ENCODE measurements at places on chromosomes 13 and 19.

- DNase-seq: no peak
Observed at GRCh38 chr19:39927076-39927475, 7.4 kb downstream of the FCGBP start.

GRCh38 chr13:109684824-109685202 is 101.6 kb downstream of the IRS2 start:
- DNase-seq: no peak

GRCh38 chr13:106176117-106176516 is 359.3 kb downstream of the EFNB2 start:
- DNase-seq: no peak

- peak; percentile 17 for DNase-seq
Observed at GRCh38 chr19:1470305-1471009, 8.6 kb downstream of the C19orf25 start.

DNA sequence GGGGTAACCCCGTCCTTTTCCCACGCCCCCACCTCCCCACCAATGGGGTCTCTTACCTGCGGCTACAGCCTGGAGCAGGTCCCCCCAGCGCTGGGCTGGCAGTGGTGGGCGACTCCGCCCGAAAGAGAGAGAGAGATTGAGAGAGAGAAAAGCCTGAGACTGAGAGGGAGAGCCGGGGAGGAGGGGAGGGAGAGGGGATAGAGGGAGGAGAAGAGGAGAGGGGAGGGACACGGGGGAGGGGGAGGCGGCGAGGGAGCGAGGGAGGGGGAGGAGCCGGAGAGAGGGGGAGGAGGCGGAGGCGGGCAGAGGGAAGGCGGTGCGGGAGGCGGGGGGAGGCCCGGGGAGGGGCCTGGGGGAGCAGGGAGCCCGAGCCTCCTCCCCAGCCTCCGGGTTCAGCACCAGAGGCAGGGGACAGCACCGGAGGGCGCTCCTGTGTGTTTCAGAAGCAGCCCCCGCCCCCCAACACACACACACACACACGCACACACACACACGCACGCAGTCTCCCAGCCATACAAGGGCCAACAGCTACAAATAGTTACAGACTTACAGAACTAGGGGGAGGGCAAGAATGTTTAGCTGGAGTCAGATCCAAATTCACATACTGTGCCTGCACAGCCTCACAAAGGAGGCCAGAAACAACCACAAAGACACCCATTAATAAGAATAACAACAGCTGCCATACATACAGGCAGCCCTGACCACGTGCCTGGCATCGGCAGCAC is at the start of gene SLC8A2:
SLC8A2 (minus strand) TSS at position 161 of the 725 bp plus-strand sequence. CDS start 5,490 bp downstream, outside the sequence.
- no peak for DNase-seq

GRCh38 chr19:8794823-8795222 is 37.3 kb downstream of the ZNF558 start:
- DNase-seq: no peak

DNA sequence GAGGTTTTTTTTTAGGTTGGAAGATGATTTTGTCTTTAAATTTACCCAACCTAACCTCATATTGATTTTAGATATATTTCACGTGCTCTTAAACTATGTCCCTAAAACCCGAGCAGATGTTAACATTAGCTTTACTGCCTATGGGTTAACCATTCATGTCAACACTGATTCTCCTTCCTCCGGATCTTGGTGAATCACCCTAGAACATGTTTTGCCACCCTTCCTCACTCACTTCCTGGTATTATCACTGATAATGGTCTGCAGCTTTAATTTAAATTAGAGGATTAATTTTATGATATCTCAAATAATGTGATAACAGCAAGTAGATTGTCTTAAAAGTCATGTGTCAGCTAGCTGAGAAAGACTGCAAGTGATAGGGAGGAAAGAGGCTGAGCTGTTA is 31.9 kb downstream of the HTR2A start:
- DNase-seq: peak; percentile 48

- DNase-seq: no peak
Observed at GRCh38 chr13:31873145-31873544, 133.8 kb downstream of the RXFP2 start.

- peak; percentile 44 for DNase-seq
Observed at GRCh38 chr13:77697217-77698103, at the start of gene SLAIN1. SLAIN1 (plus strand) TSS chr13:77697687; CDS start chr13:77697914, 227 bp downstream.

DNA sequence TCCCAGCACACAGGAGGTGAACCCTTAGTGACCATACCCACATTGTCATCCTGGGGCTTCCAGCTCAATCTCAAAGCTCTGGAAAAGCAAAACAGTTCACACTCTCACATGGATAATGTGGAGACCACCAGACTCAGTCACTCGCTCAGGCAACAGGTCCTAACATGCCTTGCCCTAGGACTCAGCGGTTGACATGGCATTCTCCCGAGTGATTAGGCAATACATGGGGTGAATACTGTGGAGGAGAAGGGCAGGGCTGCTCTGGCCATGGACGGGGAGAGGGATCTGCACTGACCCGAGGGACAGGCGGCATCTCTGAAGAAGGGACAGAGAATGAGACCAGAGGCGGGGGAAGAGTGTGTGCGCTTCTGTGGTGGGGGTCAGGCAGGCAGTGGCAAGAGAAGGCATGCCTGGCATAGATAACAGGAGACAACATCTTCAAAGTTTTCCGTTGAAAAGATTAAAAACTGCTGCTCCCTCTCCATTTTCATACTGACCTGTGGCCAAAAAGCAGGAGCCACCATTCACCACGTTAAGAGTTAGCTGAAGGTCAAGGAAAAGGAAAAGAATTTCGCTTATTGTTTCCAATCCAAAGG is 44.5 kb upstream of the EPHX3 start:
- DNase-seq: no peak

- DNase-seq: no peak
Observed at GRCh38 chr19:46885411-46885810, 24.6 kb downstream of the ARHGAP35 start.

GRCh38 chr13:23372264-23372906 is 61.1 kb downstream of the SACS start:
- DNase-seq: peak; percentile 39

DNA sequence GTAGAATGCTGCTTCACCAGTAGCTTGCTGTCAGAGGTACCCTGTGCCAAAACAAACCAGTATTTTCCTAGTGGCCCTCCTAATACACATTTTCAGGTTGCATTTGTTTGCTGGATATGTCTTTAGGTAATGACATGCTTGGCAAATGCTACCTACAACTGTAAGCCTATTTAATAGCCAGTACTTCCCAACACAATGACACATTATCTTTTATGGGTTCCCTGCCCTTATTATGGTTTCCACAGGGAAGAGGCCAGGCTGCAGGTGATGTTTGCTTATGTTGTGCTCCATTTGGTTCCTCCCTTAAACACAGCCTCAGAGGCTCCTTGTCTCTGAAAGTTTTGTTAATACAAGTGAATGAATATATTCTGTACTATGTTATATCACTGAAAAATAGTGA is 24.7 kb downstream of the FRY start:
- no peak for DNase-seq

- DNase-seq: peak; percentile 42
Observed at GRCh38 chr19:36973021-36973843, 57.1 kb downstream of the ZNF568 start.

GRCh38 chr19:49338023-49338677 is 2.9 kb downstream of the CD37 start:
- DNase-seq: no peak

- DNase-seq: no peak
Observed at GRCh38 chr13:42623916-42624315, 50.0 kb downstream of the TNFSF11 start.

DNA sequence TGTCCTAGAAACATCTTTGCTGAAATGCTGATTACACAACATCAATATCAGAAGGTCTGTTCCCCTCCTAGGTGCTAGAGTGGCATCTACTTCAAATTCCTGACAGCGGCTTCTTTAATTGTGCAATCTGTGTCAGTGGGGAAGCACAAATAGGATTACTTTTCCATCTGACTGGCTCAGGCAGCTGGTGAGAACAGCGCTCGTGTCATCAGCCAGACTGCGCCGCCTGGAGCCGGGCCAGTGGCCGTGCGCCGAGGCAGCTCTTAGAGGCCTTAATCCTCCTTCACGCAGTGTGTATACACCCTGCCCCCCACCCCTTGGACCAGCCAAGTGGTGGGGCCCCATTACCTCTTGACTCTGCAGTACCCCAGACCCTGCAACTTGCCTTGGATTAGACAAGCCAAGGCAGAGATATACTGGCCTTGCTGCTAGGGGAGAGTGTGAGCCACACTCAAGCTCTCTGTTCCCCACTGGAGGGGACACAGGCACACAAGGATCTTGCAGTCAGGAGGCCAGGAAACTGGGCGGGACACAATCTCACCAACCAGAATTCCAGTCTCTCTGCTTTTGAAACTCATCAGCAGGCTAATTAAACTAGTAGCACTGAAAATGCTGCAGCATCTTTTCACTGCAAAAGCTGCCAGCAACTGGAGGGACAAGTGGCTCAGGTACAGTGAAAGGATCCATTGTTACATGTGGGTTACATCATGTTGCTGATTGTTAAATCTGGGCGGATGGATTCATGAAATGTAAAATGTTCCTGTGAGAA is 48.9 kb upstream of the EPHX3 start:
- DNase-seq: peak; percentile 59

- no peak for DNase-seq
Observed at GRCh38 chr19:6020972-6021805, 43.2 kb upstream of the RANBP3 start.

- DNase-seq: peak; percentile 36
Observed at GRCh38 chr13:32019612-32020233, 11.9 kb upstream of the FRY start.

DNA sequence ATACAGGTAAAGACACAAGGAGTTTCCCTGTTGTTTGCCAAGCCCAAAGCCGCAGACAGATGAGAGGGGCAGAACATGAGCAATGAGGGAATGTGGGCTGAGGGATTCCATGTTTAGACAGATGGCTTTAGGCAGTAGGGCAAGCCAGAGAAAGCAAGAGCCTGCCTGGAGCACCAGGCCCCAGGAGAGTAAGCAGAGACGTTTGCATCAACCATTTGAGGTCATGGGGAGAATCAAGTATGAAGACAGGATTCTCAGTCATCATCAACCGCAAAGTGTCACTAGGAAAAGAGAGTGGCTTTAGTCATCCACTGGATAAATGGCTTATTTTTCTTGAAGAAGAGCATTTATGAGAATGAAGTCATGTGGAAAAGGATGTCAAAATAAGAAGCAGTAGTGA is 184.7 kb downstream of the COG6 start:
- DNase-seq: no peak

DNA sequence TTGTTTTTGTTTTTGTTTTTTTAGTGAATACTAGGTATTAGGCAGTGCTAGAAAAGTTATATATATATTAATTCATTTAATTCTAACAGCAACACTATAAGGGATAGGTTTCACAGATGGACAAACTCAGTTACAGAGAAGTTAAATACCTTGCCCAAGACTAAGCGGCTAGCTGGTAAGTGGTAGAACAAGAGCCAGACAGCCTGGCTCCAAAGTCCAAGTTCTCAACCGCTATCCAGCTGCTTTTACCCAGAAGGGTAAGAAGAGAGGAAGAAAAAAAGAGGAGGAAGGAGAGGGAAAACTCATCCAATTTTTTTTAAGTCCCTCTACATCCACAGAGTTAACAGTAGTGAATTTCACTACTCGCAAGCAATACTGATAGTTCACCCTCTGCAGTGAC is 217.0 kb downstream of the SPRY2 start:
- no peak for DNase-seq

DNA sequence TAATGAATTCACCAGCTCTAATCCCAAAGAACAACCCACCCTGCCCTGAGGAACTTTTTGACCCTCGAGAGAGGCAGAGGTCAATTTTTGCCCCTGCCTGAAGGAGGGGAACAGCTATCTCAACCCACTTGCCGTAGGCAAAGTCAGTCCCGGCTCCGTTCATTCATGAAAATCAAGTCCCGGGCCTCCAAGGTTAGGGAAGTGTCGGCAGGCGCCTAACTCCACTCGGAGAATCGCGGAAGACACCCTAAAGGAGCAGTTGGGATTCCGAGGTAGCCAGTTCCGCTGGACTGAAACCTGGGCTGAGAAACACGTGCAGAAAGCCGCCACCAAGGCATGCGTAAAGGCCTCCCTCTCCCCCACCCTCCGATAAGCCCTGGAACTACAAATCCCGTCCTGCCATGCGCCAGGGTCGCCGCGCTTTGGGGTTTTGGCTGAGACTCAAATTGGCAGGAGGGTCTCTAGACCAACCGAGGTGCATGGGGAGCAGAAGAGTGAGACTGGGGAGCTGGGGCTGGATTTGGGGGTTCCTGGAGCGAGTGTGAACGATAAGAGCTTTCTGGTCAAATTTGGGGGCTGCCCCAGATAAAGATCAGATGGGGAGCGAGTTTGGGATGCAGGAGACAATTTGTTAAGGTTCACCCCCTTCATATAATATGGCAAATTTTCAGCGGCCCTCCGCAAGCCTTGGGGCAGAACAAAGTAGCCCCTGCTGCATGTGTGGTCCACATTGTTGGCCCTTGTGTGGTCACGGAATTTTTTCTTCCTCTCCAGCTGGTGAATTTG is at the start of gene TNPO2:
TNPO2 (minus strand) TSS at position 292 of the 786 bp plus-strand sequence. CDS start 2,955 bp downstream, outside the sequence.
- peak; percentile 31 for DNase-seq

DNA sequence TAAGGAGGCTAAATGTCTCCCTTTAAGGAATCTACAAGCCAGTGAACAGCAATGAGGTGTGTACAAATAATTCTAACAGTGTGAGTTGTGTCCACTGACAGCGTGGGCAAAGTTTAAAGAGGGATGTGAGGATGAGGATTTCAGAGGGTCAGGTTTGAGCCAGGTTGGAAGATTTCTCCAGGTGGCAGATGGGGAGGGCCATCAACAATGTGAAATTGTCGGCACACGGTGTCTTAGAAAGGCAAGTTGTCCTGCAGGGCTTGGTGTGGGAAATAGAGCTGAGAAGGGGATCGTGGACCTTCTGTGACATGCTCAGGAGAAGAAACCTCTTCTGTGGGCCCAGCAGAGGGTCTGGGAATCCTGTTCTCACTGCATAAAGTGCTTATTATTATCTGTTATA is 52.1 kb downstream of the ATP8A2 start:
- no peak for DNase-seq

DNA sequence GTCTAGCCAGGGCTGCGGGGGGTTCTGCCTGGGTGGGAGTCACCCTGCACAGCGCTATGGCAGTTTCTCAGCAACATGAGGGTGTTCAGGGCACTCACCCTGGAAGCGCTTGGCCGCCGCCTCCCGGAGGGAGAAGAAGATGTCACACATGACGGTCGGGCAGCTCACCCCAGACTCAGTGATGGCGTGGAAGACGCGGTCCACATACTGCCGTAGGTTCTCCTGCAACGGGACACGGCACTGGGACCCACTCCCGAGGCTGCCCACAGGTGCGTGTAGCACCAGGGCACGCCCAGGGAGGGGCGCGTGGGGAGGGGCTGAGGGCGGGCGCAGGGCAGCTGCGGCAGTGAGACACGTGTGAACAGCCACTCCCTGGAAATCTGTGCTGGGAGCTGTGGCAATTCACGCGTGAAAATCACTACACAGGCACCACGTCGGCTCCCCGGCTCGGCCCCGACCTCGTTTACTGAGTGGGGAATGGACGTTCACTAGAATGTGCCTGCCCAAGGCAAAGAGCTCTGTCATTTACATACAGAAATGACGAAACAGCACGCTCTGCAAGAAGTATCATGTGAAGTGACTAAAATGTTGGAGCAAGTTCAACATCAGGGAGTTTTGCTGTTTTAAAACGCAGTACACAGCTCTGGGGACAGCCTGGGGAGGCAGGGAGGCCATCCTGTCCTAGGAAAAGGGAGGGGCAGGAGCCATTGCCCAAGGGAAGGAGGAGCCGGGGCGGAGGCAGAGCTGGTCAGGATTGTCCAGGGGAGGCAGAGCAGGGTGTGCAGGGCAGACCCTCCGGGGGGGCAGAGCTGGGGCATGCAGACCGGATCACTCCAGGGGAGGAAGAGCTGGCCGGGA is 41.5 kb upstream of the C13orf46 start:
- no peak for DNase-seq

- DNase-seq: no peak
Observed at GRCh38 chr19:5000120-5000611, 31.3 kb downstream of the KDM4B start.

Measured in inflammatory macrophage treated with lipopolysaccharide for 4 hours (primary cell).